ENCODE measurements at places on chromosomes 1 and 21. TPM values are rescaled to one million over a fixed set of nuclear protein-coding genes. Genes with fewer than 3 reads are reported as not detected.

Gene KCNJ15
- not detected for total RNA-seq

Gene HSD3B2
- 0.42 TPM for total RNA-seq

DNA sequence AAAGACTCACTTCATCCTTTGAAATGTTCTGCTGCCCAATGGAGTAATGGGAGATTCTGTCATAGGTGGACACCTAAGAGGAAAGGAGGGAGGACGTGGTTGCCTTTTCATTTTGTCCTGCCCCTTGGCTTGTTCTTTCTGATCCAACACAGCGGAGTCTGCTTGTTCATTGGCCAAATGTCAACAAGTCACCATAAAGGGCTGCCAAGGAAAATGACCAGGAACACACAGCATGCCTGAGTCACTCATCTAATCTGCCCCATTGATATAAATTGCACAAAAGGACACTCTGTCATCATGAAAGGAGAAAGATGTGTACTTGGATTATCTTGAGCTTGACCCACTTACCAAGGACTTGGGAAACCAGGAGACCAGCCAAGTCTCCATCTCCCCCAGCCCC lies 422.9 kb downstream of the SETD4 start:
- DNase-seq: no peak

DNA sequence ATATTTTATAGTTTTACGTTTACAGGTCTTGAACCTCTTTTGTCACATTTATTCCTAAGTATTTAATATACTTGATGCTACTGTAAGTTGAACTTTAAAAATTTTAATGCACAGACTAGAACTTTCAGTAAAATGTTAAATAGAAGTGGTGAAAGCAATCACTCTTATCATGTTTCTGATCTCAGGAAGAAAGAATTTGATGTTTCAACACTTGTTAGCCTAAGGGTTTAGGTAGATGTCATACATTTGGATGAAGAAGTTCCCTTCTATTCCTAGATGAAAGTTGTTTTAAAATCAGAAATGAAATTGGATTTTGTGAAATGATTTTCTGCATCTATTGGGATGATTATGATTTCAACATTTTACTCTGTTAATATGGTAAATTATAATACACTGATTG lies 63.6 kb upstream of the TTLL7 start:
- DNase-seq: no peak

DNA sequence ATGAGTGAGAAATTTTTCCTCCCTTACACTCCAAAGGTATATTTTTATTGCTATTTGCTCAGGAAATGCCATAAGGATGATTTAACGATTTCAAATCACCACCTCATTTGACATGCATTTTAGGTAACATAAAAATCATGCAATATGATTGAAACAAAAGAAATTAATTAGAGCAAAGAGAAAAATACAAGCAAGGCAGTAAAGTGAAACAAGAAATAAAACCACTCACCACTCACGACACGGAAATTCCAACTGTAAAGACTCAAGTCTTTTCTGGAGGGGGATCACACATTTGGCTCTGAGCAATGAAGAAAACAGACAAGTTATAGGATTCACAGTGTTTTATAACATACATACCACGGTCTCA lies 86.8 kb upstream of the ARHGAP29 start:
- no peak for DNase-seq

GRCh38 chr1:90732136-90732535 lies 15.0 kb upstream of the BARHL2 start:
- no peak for DNase-seq

GRCh38 chr1:167202049-167202448 lies 18.6 kb upstream of the POU2F1 start:
- DNase-seq: no peak

DNA sequence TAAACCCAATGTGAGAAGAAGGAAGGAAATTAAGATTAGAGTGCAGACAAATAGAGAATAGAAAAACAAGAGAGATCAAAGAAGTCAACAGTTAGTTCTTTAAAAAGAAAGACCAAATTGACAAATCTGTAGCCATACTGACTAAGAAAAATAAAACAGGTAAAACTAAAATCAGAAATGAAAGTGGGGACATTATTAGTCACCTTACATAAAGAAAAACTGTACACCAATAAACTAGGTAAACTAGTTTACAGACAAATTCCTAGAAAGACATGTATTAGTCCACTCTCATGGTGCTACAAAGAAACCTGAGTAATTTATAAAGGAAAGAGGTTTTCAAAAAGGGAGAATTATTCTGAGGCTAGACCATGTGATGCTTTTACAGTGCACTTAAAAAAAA lies 22.3 kb downstream of the BLZF1 start:
- DNase-seq: no peak
